NCI-H1048 (cell line): ENCODE measurements at places on chromosomes 12 and 14.

DNA sequence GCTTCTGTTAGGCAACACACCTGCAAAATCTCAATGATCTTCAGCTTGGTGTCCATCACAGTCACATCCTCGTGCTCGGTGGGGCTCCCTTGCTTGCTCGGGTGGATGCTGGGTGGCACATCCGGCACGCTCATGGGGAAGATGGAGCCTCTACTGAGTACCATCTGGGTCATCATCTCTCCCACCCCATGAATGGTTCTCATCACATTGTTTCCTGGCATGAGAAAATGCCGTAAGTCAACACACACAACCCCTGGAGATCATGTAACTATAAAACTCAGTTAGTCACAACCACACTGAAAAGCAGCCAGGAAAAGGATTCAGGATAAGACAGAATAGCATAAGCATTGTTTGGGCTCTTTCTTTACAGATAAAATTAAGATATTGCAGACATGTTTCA is 201.1 kb downstream of the ITPR2 start:
- no peak for DNase-seq

DNA sequence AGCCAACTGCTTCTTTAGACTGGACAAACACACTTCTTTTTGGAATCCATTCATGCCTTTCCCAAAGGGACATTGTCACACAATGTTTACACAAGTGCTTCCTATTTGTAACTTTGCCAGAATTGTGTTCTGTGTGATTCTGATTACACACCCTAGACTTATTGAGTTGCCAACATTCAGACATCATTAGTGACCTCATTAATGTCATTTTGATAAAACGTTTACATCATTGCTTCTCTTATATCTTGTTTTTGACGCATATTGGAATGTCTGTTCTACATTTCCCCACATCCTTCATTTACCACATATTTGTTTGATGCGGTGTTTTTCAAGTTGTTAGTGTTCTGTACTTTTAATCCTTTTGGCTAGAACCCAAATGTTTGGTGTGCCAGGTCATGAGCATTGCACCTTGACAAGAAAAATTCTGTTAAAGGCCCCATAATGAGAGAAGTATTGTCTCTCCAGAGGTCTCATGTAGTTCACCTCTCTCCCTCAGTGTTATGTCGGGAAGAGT is 305.5 kb downstream of the AEBP2 start:
- DNase-seq, result no peak

GRCh38 chr14:74964787-74965485 is 9.5 kb upstream of the PGF start:
- DNase-seq, result no peak

- DNase-seq, result no peak
These were observed 1.5 kb downstream of the CHURC1 start for GRCh38 chr14:64915797-64916196.

- DNase-seq, result no peak
These were observed 91.2 kb downstream of the RFLNA start for GRCh38 chr12:124386059-124386458.

- DNase-seq, result no peak
These were observed 17.3 kb downstream of the MAP3K9 start for GRCh38 chr14:70791971-70792370.

DNA sequence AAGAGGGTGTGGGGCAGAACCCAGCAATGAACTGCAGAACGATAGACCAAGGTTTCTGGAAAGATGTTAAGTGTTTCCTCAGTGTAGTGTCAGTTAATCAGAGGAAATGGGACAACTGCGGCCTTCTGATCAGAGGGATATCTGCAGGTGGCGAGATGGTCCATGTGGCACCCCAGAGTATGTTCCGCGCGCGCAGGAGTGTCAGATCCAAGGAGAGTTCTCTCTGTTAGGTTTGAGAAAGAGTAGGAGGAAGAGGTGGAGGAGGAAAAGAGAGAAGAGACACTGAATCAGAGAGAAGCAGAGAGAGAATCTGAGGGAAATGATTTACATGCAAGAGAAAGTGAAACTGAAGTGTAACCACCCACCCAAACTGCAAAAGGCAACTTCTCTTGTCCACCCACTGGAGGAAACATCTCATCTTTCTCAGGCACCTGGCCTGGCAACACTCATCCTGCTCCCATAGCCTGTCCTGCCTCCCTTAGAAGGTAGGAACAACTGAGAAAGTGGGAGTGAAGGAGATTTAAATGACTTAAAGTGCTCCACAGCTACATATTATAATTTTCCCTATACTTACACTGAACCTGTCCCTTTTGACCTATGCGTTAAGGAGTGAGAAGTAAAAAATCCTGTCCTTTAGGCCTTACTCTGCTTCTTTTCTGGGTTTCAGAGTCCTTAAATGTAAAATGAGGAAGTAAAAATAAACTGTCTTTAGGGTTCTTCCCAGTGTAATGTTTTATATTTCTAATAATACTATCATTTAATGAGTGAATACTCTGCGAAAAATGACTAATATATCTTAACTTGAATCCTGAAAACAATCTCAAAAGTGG is 6.8 kb upstream of the TESPA1 start:
- no peak for DNase-seq

DNA sequence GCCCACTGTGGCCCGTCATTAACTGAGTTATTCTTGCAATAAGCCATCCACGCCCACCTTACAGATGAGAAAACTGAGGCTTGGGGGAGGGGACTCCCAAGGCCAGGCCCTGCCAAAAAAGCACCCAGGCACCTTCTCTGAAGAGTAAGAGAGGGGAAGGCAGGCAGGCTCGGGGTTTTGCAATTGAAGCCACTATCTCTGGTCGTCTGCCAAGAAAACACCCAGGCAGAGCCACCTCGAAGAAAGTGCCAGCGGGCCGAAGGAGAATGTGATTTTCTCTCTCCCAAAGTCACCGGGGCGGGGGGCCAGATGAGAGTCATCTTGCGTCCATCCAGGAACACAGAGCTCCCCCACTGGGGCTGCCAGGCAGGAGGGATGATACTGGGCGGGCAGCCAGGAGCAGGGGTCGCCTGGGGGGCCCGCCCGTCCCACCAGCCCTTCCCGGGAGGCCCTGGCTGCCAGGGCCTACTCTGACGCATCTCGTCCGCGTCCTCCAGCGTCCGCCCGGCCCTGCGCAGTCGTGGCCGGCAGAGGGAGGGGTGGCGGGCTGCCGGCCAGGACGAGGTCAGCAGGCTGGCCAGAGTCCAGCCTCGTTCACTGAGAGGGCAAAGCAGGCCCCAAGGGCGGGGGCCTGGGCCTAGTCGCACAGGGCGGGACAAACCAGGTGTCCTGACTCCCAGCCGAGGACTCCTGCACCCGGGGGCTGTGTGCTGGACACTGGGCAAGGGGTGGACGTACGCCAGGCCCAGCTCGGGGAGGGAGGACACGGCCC is 74.3 kb downstream of the RFLNA start:
- no peak for DNase-seq
